ENCODE measurements at places on chromosomes 1 and 21.

- no peak for DNase-seq
Observed at GRCh38 chr1:85450832-85451231, 14.1 kb downstream of the DDAH1 start.

- no peak for DNase-seq
Observed at GRCh38 chr21:38310646-38311485, 54.1 kb downstream of the KCNJ15 start.

- no peak for DNase-seq
Observed at GRCh38 chr1:167409183-167409582, 109.1 kb downstream of the CD247 start.

GRCh38 chr1:53822931-53823330, 15.2 kb downstream of the NDC1 start:
- DNase-seq = no peak

DNA sequence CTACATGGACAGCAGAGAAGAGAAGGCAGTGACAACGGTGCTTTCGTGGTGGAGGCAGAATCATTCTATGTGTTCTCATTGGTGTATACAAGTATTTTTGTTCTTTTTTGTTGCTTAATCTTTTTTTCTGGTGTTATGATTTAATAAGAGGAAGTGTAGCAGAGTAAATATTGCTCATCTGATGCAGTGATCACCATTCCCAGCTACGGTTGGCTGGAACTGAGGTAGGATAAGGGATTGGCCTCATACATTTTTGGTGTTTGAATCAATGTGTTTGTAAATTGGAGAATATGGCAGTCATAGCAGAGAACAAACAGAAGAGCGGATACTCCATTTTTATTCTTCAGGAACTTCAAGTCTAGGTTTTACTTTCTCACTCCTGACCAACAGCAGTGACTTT, 76.6 kb downstream of the UBE2U start:
- DNase-seq = no peak

DNA sequence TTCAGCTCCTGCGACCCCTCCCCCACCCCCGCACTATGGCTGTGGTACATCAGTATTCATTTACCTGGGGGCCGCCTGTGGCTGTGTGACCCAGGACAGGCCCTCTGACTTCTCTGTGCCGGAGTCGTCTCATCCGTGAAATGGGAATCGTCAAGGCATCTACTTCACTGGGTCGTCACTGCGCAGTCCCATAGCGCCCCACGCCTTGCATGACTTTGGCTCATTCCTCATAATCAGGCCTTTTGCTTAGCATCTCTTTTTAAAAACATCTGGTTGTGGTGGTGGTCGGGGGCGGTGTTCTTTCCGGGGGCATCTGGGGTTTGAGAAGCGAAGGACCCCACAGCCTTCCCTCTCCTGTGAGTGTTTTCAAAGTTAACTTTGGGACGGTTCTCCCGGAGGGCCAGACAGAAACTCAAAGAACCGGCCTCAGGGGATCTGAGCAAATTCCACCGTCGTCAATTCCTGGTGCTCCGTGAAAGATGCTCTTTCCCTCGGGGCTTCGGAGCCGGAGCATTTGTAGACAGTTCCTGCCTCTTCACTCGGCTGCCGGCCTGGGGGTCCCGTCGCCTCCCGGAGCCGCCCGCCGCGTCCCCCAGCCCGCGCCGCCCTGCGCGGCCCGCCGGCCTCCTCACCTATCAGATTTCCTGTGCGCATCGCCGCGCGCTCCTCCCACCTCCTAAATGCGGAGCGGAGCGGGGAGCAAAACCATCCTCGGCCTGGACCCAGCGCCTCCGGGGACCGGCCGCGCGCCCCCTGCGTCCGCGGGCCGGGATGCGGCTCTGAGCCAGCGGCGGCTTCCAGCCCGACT, at the start of gene B3GALT5:
TSS of gene B3GALT5 (plus strand) at position 708 of the 808 bp plus-strand sequence. CDS start 47,620 bp downstream, outside the sequence.
- DNase-seq = no peak

GRCh38 chr1:210330279-210330866, 1.7 kb downstream of the HHAT start:
- DNase-seq = no peak

- DNase-seq = no peak
Observed at GRCh38 chr1:10033359-10033845, 644 bp downstream of the UBE4B start.

DNA sequence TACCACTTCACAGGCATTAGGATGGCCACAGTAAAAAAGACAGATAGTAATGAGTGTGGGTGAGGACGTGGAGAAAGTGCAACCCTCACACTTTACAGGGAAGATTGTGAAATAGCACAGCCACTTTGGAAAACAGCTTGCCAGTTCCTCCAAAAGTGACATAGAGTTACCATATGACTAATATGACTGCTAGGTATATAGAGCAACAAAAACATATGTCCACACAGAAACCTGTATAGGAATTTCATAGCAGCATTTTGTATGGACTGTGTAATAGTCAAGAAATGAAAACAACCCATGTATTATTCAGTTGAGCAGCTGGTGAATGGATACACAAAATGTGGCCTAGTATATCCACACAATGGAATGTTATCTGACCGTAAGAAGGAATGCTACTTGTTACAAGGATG, 30.4 kb upstream of the LBR start:
- DNase-seq = no peak

DNA sequence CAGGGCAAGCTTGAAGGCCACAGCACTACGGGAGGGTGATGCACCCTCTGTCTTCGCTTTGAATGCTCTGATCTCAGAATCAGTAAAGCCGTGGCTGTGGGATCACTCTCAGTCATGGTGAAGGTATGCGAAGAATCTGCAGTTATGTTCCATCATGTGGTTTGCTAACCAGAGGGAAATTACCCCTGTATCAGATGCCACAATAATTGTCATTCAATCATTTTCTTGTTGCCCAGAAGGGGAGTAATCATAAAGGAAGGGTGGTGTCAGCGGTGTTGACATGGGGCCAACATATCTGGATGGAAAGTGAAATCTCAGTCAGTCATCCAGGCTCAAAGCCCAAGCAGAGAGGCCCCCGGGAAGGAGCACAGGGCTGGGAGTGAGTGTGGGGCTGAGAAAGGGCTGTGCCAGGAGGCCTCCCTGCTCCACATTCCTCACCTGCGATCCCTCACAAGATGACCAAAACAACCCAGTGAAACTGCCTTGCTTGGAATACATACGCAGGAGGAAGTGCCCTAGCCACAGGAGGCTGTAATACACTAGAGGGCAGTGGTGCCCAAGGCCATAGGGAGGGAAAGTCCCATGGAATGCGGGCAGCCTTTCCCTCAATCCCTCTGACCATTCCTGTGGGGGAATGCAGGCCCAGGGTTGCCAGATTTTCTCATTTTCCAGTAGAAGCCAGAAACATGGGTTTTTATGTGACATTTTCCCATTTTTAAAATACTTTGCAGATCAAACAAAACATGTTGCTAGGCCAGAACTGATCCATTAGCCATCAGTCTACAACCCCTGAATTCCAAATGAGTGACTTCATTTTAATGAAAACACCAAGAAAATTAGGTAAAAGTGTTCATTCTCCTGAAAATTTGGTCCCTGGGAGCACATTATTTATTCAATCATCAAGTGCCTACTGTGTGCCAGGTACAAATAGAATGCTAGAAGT, 95.7 kb upstream of the VANGL1 start:
- DNase-seq = no peak

- DNase-seq = peak; percentile 74
Observed at GRCh38 chr1:200510228-200510623, 100.4 kb upstream of the ZNF281 start.

GRCh38 chr1:31912839-31913239, 25.3 kb downstream of the PTP4A2 start:
- no peak for DNase-seq

DNA sequence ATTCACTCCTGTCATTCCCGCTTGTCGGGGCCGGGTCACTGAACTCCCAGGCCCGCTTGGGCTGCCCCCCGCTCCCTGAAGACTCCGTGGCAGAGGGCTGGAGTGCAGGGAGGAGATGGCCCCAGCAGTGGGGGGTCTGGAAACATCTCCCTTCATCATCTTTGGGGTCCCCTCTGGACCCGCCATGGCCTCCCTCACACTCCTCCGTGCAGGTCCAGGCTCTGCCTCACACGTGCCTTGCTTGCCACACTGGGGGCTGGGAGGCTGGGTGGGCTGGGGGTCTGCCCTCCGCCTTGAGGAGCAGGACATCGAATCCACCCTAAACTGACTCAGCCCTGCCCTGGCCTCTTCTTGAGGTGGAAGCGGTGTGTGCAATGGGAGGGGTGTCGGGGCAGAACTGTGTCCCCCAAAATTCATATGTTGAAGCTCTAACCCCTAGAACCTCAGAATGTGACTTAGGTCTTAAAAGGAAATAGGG, 35.2 kb downstream of the POFUT2 start:
- DNase-seq = no peak

DNA sequence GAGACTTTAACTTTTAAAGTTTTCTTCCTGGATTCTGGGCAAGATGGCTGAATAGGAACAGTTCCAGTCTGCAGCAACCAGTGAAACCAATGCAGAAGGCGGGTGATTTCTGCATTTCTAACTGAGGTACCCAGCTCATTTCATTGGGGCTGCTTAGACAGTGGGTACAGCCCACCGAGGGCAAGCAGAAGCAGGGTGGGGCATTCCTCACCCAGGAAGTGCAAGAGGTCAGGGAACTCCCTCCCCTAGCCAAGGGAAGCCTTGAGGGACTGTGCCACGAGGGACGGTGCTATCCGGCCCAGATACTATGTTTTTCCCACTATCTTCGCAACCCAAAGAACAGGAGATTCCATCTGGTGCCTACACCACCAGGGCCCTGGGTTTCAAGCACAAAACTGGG, 121.0 kb downstream of the VAV3 start:
- DNase-seq = no peak

- DNase-seq = no peak
Observed at GRCh38 chr1:220485131-220485530, 42.8 kb upstream of the MARK1 start.

GRCh38 chr1:110091791-110092190, 20.5 kb upstream of the UBL4B start:
- no peak for DNase-seq

DNA sequence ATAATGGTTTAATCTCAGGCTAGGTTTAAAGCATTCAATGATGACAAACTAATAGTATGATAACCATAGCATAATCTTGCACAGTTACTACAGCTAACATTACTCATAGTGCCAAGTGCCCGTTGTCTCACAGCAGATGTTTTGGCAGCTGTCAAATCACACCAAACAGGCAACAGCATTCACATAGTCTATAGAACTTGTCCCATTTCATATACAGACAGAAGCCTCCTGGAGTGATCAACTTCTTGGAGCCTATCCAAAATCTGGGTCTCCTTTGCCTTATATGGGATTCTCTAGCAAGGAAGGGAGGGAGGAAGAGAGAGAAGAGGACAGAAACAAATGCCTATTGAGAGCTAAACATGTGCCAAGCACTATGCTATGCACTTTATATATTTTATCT, 250.6 kb upstream of the ZP4 start:
- no peak for DNase-seq

DNA sequence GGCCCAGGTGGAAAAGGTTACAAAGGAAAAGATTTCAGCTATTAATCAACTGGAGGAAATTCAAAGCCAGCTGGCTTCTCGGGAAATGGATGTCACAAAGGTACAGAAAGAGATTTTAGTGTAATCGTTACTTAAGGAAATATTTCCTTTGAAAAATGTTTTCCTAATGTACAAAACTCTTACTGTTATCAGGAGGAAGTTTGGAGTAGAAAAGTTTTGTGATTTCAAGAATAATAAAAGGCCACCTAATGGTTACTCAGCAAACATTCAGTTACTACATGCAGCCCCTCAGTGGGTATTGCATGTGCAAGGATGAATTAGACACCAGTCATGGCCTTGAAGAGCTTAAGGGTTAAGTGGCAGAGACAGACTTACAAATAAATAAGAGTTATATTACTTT, 85.2 kb downstream of the SDCCAG8 start:
- no peak for DNase-seq

DNA sequence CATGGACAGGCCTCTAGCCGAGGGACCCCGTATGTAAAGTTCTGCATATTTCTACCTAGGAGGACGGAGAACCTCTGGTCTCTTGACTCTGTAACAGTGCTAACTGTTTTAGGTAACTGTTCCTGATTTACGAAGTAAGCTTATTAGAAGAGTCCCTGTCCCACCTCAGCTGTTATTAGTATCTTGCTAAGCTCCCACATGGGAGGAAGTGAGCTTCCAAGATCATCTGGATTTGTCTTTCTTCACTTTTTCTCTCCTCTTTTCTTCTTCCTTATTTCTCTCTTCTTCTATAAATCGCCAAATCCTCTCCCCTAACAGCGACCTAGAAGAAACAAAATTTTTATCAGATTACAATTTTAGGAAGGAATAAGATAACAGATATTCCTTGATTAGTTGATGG, 4.4 kb downstream of the CD53 start:
- no peak for DNase-seq

- no peak for DNase-seq
Observed at GRCh38 chr1:206581571-206581981, 30.7 kb downstream of the EIF2D start.

GRCh38 chr21:42220138-42220701, 1.3 kb downstream of the ABCG1 start:
- peak; percentile 83 for DNase-seq

DNA sequence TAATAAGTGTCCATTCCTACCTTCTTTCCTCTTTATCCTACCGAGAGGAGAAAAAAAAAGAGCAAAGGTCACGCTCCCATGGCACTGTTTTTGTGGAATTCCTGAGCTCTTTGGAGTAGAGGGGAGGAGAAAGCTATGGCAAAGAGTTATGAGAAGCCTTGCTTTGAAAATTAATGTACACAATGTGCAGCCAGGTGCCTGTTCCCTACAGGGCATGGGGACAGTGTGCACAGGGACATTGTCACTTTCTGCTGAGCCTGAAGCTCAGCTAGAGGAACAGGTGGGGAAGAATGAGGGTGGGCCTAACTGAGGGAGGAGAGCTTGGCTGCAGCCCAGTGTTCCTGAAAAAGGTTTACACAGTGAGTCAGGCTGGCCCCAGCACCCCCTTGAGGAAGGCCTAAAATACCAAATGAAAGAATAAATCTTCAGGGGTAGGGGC, 66.1 kb downstream of the PLXNA2 start:
- DNase-seq = no peak

DNA sequence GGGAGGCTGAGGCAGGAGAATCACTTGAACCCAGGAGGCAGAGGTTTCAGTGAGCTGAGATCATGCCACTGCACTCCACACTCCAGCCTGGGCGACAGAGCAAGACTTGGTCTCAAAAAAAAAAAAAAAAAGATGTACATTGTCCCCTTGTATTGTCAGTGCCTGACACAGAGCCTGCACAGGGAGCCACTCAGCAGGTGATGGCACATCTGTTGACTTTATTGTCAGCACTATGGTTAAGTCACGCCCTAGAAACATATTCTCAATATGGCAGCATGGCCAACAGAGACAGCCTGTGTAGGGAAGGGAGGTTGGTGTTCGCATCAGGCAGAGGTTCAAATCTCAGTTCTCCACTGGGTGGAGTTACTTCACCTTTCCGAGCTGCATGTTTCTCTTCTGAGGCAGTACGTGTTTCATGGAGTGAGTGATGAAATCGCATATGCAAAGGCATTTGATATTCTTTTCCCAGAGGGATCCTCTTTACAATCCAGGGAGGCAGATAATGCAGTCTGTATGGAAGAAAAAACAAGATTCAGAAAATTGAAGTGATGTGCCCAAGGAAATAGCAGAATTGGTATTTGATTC, 20.6 kb downstream of the LAMC2 start:
- no peak for DNase-seq

GRCh38 chr1:101496109-101496508, 259.3 kb downstream of the S1PR1 start:
- no peak for DNase-seq

Measured in DND-41 (cell line).